Right cardiac atrium (tissue), 5 donors: ENCODE measurements at places on chromosomes 1 and 21. TPM values are rescaled to one million over a fixed set of nuclear protein-coding genes. Genes with fewer than 3 reads are reported as not detected.

RORC gene
- 3.0 TPM for polyA plus RNA-seq

C1QA gene
- 51.4 TPM for polyA plus RNA-seq

NBPF4 gene
- not detected for polyA plus RNA-seq

VWA5B1 gene
- polyA plus RNA-seq: 0.18 TPM

SPAG17 gene
- polyA plus RNA-seq: 0.02 TPM

OR2G3 gene
- polyA plus RNA-seq: not detected

TSACC gene
- polyA plus RNA-seq: 0.38 TPM

FCGR2B gene
- 3.3 TPM for polyA plus RNA-seq

C1orf94 gene
- not detected for polyA plus RNA-seq

CD84 gene
- 0.61 TPM for polyA plus RNA-seq

FCRL6 gene
- 0.11 TPM for polyA plus RNA-seq

GNAI3 gene
- 1.6 TPM for polyA plus RNA-seq

GJA8 gene
- polyA plus RNA-seq: not detected

DNALI1 gene
- 7.7 TPM for polyA plus RNA-seq

VAV3 gene
- polyA plus RNA-seq: 0.79 TPM

IL20 gene
- not detected for polyA plus RNA-seq

KAZN gene
- polyA plus RNA-seq: 3.7 TPM

AGMAT gene
- polyA plus RNA-seq: 0.07 TPM
